ENCODE measurements at places on chromosomes 3 and 15.

GRCh38 chr3:47916696-47917095, 99.5 kb downstream of the MAP4 start:
- DNase-seq, result no peak

DNA sequence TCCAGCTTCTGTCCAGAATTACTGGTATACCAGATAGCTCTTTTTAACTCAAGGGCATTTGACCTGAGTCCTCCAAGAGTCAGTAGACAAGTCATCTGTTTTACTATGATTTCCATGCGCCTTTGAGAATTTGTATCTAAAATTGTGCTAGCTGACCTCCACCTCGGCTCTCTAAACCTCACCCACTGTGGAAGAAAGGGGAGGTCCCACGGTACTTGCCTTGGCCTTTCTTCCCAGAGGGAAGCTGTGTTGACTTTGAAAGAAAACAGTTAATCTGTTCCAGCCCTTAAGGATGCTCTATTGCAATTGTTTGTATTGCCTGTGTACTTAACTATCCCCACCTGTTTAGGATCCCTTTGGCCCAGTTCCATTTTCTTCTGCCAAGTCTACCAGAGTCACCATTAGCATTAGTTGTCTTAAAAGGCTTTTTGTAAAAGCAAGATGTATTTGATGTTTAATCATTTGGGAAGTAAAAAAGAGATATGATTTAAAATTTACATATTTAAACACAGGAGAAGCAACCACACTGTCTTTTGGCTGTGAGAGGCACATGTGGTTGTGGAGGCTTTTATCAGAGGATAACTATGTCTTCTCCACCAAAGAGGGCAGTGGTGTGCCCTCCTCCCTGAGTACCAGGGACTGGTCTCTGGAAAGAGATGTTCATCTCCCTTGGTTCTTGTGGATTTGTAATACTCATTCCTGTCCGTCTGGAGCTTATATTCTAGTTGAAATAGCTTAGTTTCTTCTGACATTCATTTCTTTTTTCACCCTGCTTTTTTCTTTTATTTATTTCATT, 88.8 kb downstream of the CRTC3 start:
- DNase-seq, result no peak

GRCh38 chr3:94175677-94176076, 112.8 kb downstream of the NSUN3 start:
- no peak for DNase-seq

GRCh38 chr15:52181938-52182780, 9.0 kb downstream of the GNB5 start:
- no peak for DNase-seq

DNA sequence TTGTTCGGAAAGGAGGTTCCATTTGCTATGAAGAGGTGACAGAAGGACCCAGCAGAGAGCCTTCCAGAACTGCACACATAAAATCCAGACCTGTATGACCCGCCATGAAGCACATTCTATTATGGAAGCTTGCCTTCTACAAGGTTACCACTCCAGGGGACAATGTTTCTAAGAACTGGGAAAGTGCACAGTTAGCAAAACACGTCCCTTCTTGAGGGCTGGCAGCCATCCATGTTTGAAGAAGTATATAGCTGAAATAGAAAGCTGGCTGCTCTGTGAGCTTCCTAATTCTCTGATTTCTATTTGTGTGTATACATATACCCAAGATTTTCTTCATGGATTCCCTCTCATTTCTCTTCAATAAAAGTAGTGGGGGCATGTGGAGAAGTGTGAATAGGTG, 74.6 kb downstream of the CNTN3 start:
- DNase-seq, result peak; percentile 37

DNA sequence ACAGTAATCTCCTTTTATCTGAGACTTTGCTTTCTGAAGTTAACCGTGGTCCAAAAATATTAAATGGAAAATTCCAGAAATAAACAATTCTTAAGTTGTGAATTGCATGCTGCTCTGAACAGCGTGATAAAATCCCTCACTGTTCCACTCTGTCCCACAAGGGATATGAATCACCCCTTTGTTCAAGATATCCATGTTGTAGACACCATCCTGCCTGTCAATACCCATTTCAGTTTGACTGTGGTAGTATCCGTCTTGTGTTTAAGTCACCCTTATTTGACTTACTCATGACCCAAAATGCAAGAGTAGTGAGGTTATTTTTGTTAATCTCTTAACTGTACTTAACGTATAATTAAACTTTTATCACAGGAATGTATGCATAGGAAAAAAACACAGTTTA, 435.0 kb downstream of the SHQ1 start:
- peak; percentile 42 for DNase-seq

- no peak for DNase-seq
These were observed 101.6 kb upstream of the LPP start for GRCh38 chr3:188052169-188053035.

DNA sequence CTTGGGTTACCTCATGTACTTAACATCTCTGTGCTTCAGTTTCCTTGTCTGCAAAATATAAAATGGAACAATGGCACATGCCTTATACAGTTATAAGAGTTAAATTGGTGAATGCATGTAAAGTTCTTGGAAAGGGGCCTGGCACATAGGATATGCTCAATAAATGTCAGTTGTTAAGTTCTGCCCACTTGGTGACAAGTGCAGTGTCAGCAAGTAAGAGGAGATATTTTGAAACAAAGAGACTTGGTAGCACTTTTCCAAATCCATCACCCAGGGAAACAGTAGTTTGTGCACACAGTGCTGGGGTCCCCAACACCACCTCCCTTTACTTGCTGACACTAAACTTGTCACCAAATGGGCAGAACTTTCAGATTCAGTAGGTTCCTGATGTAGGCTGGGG, 19.1 kb downstream of the LRRC31 start:
- DNase-seq, result no peak

- DNase-seq, result no peak
These were observed 167.5 kb upstream of the IL12A start for GRCh38 chr3:159821110-159821509.

DNA sequence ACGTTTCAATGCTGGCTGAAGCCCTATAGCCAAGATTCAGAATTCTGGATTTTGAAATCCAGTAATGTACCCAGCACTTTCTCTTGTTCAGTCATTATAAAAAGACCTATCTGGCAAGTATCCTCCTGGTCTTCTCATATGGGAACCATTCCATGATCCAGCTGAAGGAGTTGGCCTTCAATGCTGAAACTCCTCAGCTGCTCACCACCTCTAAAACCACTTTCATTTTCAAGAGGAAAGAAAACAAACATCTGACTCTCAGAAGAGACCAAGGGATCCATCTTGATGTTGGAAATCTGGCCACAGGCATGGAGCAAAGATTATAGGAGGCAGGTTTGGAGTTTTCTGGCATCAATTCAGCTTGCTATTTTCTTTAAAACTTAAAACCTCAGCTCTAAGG, 235.4 kb downstream of the FMN1 start:
- peak; percentile 43 for DNase-seq

DNA sequence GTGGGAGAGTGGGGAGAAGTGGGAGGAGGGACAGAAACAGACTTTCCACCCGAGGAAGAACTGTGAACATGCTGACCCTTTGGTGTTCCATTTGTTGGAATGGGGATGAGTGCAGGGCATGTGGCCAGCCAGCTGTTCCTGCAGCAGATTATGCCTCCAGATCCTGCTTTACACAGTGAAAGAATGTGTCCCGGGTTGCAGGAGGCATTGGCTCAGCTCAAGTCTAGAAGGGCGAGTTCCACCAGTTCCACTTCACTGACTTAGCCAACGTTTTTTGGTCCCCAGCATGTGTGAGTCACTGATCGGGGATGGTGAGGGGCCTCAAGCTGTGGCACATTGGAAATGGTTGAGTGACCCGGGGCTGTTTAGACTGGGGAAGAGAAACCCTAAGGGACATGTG, 307.0 kb upstream of the ROPN1 start:
- peak; percentile 11 for DNase-seq

DNA sequence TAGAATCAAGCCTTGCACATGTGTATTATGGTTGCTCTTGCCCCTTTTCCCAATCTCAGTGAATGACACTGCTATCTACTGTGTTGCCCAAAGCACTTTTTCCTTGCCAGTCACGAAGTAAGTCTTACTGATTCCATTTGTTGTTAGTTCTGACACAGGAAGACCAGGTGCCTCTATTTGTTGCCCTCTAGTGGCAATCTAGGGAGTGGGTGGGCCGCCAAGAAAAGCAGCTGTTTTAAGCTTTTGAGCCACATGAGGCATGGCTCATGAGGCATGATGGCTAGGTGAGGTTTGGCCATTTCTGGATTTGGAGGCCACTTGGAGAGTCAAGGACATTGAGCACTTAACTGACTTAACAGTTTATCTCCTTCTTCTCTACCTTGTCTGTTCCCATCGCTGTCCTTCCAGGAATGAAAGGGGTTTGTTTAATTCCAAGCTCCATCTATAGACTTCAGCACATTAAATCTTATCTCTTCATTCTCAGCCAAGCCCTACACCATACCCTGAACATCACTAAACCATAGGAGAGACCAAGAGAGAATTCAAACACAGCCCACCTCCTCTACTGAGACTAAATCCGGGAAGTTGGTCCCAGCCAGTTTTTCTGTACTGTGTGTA, 103.1 kb downstream of the HCN4 start:
- DNase-seq, result peak; percentile 49

GRCh38 chr15:91067036-91067435, 33.0 kb upstream of the SV2B start:
- no peak for DNase-seq

DNA sequence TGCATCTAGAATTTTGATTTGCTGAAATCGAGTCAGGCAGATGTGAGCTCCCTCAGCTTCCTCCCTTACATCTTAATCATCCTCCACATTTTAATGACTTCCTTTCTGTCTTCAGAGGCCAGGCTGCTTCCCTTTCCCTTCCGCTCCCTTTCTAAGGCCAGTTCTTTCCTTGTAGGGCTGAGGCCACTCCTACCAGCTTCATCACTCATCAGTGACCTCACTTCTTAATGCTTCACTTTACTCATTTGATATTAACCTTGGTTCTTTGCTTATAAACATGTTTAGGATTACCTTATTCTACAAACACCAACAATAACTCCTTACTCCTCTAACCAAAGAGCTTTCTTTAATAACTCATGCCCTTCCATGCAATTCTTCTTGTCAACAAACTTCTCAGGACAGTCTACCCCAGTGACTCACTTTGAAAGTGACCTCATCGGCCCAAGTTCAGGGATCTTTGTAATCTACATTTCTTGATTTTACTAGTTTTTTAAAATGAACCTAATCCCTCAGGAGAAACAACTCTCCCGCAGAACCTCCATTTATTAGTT, 23.9 kb downstream of the ILDR1 start:
- DNase-seq, result peak; percentile 54

GRCh38 chr3:130906374-130906995, 12.6 kb downstream of the ATP2C1 start:
- peak; percentile 66 for DNase-seq

DNA sequence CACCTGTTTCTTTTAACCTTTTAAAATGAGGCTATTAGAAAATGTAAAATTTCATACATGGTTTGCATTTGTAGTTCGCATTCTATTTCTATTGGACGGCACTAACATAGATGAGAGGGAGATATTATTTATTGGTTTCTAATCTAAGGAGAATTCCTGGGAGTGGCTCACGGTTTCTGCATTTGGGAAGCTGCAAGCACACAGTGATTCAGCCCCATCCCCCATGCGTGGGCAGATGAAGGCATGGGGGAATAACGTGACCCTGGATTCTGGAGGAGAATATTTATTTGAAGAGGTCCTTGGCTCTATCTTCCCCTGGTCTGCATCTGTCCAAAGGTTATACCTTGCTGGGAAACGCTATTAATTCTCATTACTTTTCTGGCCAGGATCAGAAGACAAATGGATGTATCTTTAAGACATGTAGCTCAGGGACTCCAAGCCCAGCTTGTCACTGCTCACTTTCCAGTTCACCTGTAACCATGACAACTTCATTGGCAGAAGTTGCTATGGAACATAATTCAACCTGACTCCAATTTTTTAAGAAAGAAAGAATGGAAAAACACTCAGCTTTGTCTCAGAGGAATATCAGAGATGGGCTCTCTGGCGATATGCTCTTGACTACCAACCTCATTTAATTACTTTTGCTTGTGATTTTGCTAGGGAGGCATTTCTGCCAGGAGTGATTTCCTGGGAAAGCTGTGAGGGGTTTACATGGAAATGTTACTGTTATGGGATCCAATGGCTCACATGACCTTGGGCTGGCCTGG, 27.2 kb upstream of the POMGNT2 start:
- DNase-seq, result no peak

DNA sequence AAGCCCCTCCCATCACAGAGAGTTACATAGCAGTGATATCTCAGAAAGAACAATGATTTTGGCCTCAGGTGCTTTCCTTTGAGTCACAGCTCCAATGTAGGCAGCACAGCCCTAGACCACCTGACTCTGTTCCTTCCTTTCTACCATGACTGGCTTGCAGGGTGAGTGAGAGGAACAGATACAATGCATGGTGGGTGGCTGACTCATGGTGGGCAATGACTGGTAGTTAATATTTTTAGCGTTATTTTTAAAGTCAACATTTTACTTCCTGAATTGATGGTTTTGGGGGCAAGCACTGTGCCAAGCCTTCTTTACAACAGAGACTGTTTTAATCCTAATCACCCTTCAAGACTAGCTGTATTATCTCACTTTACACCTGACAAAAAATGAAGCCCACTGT, 32.8 kb upstream of the ST3GAL6 start:
- DNase-seq, result peak; percentile 10

DNA sequence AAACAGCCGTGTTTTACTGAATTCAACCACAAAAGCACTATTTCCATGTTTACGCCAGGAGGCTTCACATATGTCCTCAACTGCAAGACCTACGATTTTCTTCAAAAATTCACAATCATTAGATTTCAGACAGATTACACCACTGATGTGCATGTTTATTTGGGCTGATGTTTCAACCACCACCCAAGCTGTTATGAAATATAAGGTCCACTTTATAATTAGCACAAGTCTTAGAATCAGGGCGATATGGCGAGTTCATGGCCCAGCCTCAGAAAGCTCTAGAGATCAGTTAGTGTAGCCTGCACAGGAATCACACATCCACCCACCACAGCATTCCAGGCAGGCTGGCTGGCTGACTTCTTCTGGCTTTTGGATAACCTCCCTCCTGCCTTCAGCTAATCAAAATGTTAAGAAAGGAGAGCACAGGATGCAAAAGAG, 15.4 kb downstream of the SH3BP5 start:
- peak; percentile 81 for DNase-seq

- peak; percentile 15 for DNase-seq
These were observed 76.9 kb upstream of the ABI3BP start for GRCh38 chr3:101069901-101070798.

- DNase-seq, result no peak
These were observed 5.0 kb downstream of the TOMM70 start for GRCh38 chr3:100395679-100396431.

- DNase-seq, result no peak
These were observed 991.8 kb downstream of the GBE1 start for GRCh38 chr3:80769683-80770082.
